ENCODE measurements at places on chromosomes 1 and 21.
A peak's percentile ranks its signal among the peaks of the same experiment; 100 is the strongest.

- no peak for DNase-seq
Observed at GRCh38 chr1:50109116-50109515, 396 bp downstream of the ELAVL4 start.

DNA sequence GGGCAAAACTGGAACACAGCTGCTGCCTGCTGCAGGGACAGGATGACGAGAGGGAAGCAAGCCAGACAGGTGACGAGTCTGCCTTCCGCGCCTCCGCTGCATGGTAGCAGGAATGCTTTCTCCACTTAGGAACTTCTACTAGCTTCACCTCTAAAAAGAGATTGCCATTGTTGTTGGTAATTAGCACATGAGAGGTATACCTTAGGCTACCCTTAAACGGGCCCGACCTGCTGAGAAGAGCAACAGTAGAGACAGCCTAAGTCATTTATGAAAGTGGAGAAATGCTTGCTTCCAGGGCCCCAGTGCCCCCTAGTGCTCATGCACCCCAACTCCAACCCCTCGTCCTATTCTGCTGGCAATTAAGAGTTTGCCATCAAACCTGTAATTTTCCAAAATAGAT is 96.9 kb upstream of the AKT3 start:
- no peak for DNase-seq

- no peak for DNase-seq
Observed at GRCh38 chr1:178867670-178868069, 3.2 kb downstream of the ANGPTL1 start.

DNA sequence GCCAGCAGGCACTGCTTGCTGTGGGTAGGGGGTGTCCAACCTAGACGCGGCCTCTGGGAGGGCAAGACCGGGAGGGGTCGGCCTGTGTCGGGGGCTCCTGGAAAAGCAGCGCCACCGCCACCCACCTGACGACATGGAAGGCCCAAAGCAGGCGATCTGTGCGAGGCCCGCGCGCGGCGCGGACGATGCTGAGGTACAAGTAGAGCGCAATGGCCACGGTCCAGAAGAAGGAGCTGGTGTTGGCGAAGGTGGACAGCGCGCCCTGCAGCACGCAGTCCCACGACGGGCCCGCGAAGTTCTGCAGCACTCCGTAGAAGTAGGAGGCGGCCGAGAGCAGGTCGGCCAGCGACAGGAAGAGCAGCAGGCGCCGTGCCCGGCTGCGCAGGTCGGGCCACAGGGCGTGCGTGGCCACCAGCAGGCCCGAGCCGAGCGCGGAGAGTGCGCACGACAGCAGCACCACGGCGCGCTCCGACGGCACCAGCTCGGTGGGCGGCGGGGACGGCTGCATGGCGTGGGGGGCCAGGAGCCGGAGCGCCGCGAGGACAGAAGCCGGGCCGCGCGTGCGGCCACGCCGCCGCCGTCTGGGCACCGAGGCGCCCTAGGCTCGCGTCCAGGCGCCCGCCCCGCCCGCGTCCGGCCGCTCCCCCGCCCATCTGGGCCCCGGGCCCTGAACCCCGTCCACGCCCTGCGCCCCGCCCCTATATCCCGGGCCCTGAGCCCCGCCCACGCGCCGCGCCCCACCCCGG is at the start of gene GPR157:
TSS of gene GPR157 (minus strand) at position 583 of the 746 bp plus-strand sequence. CDS start at position 508, 75 bp downstream.
- peak; percentile 55 for DNase-seq

- no peak for DNase-seq
Observed at GRCh38 chr1:195754303-195754702, 853.9 kb downstream of the KCNT2 start.

GRCh38 chr21:25885880-25886279 is 151.1 kb downstream of the GABPA start:
- no peak for DNase-seq

GRCh38 chr1:5978452-5978851 is 13.8 kb downstream of the NPHP4 start:
- DNase-seq: no peak

GRCh38 chr1:47895279-47896125 is 101.7 kb downstream of the TRABD2B start:
- DNase-seq: no peak

DNA sequence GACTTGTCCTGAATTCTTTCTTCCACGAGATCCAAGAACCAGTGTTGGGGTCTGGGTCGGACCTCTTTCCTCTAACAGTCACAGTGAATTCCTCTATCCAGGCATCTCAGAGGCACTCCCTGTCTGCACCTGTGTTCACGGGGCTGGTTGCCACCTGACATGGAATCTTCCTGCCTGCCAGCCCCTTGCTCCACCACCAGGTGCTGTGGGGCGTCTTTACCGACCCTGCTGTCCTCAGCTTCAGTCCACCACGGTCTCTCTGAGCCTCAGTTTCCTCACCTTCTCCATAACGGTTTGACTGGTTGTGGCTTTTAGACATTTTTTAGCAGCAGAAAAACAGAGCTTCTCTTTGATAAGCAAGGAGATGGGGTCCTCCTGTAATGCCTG is 62.7 kb downstream of the SDC3 start:
- no peak for DNase-seq

- no peak for DNase-seq
Observed at GRCh38 chr1:23845163-23845562, 19.9 kb upstream of the HMGCL start.

- DNase-seq: no peak
Observed at GRCh38 chr1:64955097-64956009, 11.0 kb downstream of the JAK1 start.

GRCh38 chr1:217244971-217245370 is 385.9 kb downstream of the GPATCH2 start:
- no peak for DNase-seq

- no peak for DNase-seq
Observed at GRCh38 chr1:25765923-25766589, 33.9 kb upstream of the SELENON start.

GRCh38 chr1:54781023-54781723 is 16.9 kb upstream of the PARS2 start:
- no peak for DNase-seq

DNA sequence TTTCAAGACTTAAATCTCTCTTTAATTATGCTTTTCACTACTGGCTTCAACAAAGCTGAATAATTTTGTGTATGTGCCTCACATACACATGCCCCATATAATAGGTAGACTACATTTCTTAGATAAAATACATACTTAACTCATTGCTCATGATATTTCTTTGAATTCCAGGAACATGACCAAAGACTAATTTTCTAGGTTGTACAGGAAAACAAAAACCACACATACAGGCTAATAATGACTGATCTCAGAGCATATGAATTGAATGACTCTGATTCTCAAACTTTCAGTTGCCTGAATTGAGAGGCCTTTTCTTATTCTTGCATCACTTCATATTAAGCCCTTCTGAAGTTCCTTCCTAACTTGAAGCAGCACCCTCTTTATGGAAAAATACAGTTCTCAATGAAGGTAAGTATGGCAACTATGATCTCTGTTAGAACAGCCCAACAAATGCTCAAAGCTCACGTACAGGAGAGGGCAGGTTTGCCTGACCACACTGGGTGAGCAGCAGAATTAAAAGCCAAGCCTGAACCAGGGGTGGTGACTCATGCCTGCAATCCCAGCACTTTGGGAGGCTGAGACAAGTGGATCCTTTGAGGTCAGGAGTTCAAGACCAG is 22.6 kb upstream of the UAP1 start:
- no peak for DNase-seq

DNA sequence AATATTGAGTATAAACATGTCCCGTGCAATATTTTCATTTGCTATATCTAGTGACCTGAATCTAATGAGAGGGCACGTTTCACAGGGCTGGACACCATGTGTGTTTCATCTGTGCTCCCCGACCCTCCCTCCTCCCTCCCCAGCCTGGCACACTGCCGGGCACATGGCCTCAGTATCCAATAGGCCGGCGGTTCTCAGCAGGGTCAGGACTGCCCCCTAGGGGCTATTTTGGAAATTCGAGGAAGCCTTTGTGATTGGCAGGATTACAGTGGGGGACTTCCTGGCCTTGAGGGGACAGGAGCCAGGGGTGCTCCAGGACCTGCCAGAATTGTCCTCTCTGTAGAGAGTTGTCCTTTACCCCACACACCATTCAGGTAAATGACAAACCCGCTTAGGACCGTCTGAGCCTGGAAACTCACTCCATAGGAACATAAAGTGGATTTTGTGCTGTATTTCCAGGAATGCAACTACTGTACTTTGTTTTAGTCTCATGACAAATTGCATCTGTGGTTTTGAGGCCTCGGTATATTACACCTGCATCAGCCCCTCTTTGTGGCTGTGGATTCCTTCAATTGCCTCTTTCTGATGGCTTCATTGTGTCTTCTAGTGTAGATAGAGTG is 109.5 kb upstream of the SIM2 start:
- DNase-seq: no peak

DNA sequence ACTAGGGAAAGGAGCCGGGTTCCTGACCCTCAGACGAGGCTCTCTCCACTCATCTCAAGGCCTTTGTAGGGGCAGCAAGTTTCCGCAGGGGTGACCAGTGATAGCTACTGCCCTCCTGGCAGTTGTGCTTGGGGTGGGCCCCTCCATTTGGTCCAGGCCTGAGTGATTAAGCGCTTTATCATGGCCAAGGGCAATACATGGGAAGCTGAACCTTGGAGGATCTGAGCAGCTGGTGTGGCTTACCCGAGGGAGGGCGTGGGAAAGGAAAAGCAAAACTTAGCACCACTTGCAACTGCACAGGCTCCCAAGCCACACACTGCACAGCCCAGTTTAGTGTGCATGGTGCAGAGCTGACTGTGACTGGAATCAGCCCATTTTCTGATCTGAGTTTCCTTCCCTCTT is 47.8 kb downstream of the GADD45A start:
- no peak for DNase-seq

GRCh38 chr1:162398999-162399580 is 12.8 kb downstream of the SH2D1B start:
- no peak for DNase-seq

GRCh38 chr1:167746013-167746672 is 24.4 kb downstream of the MPZL1 start:
- no peak for DNase-seq

DNA sequence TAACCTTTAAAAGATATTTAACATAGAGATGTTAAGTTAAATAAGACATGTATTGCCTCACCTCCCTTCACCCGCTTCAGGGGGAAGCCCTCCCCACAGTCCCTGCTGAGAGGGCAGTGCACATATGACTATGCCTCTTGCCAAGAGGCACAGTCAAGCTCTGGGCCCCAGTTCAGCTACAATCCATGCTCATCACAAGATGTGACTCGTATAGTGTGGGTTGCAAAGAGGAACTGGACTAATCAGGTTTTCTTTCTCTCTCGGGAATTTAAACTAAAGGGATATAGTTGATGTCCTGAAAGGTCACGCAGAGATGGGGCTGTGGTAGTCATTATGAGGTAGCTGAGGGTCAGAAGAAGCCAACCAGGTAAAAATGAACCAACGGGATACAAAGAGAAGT is 35.6 kb downstream of the LYST start:
- no peak for DNase-seq

- no peak for DNase-seq
Observed at GRCh38 chr1:206590025-206590758, 22.1 kb downstream of the EIF2D start.

GRCh38 chr1:92953491-92953890 is 7.8 kb downstream of the DIPK1A start:
- no peak for DNase-seq

GRCh38 chr1:1819762-1820161 is 41.5 kb upstream of the NADK start:
- DNase-seq: no peak

DNA sequence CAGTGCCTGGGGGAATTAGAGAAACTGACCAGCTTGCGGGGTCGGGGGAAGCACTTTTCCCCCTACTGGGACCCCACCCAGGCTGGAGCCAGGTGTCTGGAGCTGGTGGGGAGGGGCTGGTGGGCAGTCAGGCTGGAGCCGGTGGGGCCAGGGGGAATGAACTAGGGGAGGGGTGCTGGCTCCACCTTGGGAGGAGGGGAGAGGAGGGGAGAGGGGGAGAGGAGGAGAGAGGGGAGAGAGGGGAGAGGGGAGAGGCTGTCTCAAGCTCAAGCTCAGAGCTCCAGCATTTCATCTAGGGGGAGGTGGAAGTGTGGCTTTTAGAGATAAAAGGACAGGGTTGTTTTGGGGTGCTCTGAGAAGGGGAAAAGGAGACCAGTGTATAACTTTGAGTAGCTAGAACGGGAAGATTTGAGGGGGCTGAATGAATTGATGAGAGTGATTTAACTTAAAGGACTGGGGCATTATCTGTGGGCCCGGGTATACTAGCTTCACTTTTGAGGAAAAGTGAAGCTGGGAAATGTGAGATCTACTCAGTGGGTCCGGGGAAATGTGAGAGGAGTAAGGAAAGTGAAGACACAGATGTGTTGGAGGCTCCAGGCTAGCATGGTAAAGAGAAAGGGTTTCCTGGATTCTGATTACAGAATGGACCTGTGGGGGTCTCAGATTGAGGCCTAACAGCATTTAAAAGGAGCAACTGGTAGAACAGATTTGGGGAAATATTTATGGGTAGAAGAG is 2.8 kb downstream of the EFNA1 start:
- no peak for DNase-seq
